ENCODE measurements at places on chromosomes 16 and 17.

DNA sequence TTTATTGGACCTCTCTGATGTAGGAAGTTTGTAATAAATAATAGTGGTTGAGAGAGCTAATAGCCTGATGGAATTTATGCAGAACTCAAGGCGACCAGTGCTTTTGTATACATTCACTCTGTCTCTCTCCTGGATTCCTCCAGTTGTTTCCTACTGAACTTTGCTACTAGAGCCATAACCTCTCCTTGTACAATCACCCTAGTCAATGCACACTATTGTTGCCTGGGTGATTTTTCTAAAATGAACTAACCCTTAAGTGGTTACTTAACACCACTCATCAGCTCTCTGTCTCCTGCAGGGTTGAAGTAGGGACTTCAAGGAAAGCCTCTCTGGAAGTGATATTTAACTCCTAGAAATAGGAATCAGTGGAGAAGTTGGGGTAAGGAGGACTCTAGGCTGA, 9.7 kb downstream of the PHKB start:
- no peak for DNase-seq

- DNase-seq, result no peak
These were observed 111.2 kb downstream of the ARHGAP44 start for GRCh38 chr17:12900474-12900873.

DNA sequence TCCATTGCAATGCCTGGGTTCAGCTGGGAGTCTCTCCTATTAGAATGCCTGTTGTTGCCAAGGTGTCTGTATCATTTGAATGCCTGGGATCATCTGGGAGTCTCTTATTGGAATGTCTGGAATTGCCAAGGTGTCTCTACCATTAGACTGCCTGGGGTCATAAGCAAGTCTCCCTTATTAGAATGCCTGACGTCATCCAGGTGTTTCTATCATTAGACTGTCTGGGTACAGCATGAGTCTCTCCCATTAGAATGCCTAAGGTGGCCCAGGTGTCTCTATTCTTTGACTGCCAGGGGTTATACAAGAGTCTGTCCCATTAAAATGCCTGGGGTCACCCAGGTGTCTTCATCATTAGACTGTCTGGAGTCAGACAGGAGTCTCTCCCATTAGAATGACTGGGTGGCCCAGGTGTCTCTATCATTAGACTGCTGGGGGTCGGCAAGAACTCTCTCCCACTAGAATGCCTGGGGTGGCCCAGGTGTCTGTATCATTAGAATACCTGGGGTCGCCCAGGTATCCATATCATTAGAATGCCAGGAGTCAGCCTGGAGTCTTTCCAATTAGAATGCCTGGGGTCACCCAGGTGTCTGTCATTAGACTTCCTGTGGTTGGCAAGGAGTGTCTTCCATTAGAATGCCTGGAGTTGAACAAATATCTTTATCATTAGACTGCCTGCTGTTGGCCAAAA, 2274.0 kb downstream of the TP53TG3F start:
- DNase-seq, result no peak

DNA sequence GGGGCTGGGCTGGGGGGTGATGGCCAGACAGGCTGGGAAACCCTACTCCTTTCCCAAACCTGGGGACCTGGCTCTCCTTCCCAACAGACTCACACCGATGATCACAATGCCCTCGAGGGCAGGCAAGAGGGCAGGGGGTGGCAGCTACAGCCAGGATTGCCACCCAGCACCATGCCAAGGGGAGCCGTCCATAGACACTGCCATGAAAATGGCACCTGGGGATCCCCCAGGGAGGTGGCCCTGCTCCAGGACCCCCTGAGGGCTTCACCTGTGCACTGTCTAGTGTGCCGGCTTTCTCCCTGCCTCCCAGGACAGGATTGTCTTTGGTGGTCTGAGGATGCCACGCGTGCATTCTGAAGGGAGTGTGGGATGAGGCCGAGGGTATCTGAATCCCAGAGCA, 24.6 kb downstream of the RPH3AL start:
- no peak for DNase-seq

DNA sequence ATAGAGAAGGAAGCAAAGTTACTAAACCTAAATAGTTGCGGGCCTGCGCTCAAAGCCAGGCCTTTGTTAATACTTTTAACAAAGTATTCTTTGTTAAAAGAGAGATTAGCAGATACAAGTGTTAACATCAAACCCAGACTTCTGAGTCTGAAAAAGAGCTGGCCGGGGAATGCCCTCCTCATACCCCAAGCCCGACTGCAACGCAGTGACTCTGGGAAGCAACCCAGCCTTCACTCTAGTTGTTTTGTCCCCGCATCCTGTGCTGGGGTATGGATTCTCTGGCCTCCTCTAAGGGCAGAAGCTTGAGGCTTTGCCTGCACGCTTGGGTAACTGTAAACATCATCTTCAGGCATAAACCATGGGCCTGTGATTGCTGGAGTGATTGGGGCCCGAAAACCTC, 48.3 kb downstream of the ADCY7 start:
- no peak for DNase-seq

DNA sequence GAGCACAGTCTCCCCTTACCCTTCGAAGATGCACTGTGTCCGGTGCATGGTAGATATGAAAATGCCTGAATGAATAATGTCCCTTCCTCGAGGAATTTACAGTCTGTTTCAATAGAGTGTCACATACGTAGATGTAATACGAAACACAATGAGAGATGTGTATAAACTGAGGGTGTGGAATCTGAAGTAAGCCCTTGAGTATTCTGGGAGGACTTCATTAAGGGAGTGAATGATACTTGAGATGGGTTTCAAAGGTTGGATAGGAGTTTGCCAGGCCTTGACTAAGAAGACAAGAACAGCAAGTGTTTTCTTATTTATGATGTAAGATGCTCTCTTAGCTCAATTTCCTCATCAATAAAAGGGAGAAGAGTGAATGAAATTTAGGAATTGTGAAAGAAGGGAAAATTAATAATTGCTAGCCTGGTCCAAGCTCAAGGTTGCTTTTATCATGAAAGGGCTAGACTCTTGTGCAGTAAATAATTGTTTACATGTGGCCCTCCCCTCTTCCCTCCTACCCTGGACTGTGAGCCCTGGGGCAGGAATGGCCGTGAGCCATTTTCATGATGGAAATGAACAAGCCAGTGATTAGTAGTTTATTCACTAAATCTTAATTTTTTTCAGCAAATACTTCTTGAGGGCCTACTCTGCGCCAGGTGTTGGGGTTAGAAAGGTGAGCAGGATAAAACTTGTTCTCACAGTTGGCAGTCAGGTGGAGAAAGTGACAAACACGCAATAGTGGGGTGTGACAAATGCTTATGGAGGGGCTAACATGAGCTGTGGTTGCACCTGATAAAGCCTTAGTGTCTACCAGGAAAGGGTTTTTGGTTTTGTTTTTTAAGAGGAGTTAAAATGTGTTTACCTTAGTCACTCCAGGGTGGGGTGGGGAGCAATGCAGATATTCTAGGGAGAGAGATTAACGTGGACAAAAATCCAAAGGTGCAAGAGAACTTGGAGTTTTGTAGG, 1.6 kb downstream of the KIF22 start:
- no peak for DNase-seq

DNA sequence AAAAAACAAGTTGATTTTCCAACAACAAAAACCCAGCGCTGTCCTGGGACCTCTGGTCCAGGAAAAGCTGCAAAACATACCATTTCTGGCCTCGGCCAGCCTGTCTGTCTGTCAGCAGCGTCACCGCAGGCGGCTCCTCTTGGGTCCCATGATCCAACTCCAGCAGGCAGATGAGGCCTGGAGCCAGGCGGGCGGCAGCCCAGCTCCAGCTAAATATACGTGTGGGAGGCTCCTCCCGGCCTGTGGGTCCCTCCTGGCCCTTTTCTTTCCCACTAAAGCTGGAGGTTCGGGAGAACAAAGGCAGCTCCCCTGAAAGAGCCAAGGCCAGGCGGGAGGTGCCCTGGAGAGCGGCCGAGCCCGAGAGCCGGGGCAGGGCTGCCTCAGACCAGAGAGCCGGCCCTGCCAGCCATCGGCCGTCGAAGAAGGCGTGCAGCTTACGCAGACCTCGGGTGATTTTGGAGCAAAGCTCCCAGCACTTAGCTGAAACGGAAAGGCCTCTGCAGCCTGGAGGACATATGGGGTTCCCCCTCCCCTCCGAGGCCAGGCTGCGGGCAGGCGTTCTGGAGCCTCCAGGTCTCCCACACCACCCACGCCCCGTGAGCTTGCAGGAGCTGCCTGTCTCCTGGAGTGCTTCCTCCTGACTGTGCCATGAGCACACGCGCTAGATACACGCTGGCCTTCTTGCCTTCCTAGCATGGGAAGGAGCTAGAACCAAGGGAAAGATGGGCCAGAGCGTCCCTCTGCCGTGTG, 19.9 kb upstream of the JPH3 start:
- DNase-seq, result no peak

- DNase-seq, result no peak
These were observed 652.9 kb upstream of the C16orf82 start for GRCh38 chr16:26413780-26414179.

- DNase-seq, result no peak
These were observed 3.8 kb downstream of the SHISA6 start for GRCh38 chr17:11244776-11245175.

DNA sequence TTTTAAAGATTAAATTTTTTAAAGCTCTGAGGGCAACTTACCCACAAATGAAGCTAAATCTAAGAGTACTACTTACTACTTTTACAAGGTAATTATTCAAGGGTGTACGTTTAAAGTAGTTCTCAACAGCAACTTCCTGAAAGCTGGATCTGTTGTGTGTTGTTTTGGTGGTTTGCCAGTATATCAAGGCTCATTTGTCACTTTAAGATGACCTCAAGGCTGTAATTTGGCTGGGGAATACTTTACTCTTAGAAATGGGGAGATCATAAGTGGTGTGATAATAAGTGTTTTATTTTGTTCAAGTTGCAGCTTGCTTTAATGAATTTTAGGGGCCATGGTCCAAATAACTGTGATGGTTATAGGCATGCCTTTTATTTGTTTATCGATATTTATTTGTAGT, 30.4 kb downstream of the AP2B1 start:
- DNase-seq, result no peak

GRCh38 chr16:84818989-84819643, 669 bp upstream of the CRISPLD2 start:
- DNase-seq, result no peak
